SK-N-DZ (cell line): ENCODE measurements at places on chromosomes 2 and 18.

GRCh38 chr2:148930046-148930775 is 55.2 kb downstream of the KIF5C start:
- no peak for DNase-seq

GRCh38 chr2:31236433-31237205 is 2.7 kb downstream of the EHD3 start:
- no peak for DNase-seq

DNA sequence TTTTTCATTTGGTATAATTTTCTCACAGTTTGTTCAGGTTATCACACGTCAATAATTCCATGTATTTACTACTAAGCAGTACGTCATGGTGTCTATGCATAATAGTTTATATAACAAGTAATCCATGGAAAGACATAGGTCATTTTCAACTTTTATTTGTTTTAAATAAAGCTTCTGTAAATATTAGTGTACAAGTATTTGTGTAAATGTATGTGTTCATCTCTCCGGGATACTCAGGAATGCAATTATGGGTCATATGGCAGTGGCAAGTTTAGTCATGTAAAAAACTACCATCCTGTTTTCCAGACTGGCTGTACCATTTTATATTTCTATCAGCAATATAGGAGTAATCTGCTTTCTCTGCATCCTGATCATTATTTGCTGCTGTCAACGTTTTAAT is 231.1 kb upstream of the ZNF804A start:
- no peak for DNase-seq

DNA sequence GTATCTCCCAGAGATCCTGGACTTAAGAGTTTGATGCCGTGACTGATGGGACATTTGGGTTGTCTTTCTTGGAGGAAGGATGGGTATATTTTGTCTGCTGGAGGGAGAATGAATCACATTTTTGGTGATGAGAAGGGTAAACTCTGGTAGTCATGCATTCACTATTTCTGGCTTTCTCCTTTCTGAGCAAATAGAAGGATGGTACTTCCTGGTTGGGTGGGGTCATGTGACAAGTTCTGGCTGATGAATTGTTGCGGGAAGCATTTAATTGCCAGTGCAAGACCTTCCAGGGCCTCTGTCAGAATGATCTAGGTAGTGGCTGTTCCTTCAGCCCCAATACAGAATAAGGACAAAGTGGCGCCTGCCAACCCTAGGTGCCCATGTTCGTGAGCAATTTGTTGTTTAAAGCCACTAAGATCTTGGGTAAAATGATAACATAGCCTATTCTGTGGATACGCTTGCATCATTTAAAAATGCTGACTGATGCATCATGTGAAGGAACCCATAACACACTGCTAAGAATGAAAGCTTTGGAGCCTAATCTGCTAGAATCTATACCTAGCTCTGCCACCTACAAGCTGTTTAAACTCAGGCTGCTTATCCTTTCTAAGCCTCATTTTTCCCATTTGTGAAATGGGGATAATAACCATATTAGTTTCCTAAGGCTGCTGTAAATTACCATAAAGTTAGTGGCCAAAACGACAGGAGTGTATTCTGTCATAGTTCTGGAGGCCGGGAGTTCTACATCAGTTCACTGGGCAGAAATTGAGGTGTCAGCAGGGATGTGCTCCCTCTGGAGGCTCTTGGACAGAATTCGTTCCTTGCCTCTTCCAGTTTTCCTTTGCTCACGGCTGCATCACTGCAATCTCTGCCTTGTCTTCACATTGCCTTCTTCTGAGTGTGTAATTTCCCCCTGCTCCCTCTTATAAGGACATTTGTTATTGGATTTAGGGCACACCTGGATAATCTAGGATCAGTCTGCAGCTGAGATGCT is 281.3 kb downstream of the AGPS start:
- peak; percentile 13 for DNase-seq

DNA sequence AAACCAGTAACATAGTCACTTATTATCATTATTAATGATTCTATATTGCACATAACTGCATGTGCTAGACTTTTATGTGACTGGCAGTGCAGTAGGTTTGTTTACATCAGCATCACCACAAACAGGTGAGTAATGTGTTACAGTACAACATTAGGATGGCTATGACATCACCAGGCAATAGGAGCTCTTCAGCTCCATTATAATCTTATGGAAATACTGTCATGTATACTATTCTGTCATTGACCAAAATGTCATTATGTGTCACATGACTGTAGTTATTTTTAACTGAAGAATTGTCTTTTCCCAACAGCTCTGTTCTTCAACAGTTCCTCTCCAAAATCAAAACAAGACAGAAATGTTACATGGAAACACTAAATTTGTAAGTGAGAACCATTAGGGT is 96.3 kb downstream of the C18orf54 start:
- DNase-seq, result no peak

DNA sequence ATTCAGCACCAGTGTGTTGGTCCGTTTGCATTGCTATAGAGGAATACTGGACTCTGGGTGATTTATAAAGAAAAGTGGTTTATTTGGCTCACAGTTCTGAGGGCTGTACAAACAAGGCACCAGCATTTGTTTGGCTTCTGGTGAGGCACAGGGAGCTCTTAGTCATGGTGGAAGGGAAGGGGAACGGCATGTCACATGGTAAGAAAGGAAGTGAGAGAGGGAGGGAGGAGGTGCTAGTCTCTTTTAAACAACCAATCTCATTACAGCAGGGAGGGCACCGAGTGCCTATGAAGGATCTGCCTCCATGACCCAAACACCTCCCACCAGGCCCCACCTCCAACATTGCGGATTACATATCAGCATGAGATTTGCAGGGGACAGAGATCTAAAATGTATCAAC is 143.9 kb upstream of the DLX2 start:
- DNase-seq, result no peak

DNA sequence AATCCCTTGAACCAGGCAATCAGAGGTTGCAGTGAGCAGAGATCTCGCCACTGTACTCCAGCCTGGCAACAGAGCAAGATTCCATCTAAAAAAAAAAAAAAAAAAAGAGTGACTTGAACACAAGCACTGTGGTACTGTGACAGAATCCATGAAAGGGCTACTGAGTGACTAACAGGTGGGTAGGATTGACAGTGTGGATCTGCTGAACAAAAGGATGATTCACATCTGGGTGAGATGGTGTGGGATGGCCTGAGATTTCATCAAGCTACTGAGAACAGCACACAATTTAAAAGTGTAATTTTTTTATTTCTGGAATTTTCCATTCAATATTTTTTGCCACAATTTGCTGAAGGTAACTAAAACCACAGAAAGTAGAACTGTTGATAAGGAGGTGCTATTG is 13.3 kb upstream of the SP3 start:
- DNase-seq, result no peak

GRCh38 chr2:161217597-161218185 is 57.5 kb downstream of the TANK start:
- DNase-seq, result no peak

DNA sequence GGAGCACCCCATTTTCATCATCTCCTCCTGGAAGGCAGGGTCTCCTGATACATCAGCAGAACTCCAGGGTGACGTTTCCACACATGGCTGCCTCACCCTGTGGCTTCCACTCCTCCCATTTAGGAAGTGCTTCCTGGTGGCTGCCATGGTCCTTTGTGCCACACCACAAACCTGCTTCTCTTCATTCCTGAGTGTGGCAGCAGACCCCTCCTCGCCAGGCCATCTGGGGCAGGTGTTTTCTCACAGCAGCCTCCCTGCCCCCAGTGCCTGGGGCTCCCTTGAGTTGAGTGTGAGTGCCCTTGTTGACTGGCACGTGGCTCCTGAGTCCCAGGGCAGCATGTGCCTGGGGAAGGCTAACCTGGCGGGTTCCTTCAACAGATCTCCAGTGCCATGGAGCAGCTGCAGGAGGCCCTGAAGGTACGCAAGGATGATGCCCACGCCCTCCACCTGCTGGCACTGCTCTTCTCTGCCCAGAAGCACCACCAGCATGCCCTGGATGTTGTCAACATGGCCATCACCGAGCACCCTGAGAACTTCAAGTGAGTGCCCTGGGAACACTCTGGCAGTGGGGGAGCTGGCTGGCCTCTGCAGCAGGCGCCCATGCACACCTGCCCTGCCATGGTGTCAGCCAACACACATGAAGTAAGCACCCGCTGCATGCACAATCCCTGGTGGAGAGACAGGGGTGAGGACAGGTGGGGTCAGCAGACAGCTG is 113.4 kb upstream of the MCFD2 start:
- DNase-seq, result no peak

- DNase-seq, result no peak
These were observed 270.5 kb upstream of the MEIS1 start for GRCh38 chr2:66164470-66164869.

- no peak for DNase-seq
These were observed 44.2 kb upstream of the ITSN2 start for GRCh38 chr2:24404491-24404921.

GRCh38 chr2:227674485-227674884 is 7.9 kb downstream of the SCYGR5 start:
- no peak for DNase-seq

- no peak for DNase-seq
These were observed 429.9 kb downstream of the ARHGAP15 start for GRCh38 chr2:143559147-143559546.

GRCh38 chr2:176613323-176613987 is 344.2 kb downstream of the MTX2 start:
- no peak for DNase-seq

GRCh38 chr2:31980674-31981356 is 30.0 kb downstream of the MEMO1 start:
- no peak for DNase-seq

DNA sequence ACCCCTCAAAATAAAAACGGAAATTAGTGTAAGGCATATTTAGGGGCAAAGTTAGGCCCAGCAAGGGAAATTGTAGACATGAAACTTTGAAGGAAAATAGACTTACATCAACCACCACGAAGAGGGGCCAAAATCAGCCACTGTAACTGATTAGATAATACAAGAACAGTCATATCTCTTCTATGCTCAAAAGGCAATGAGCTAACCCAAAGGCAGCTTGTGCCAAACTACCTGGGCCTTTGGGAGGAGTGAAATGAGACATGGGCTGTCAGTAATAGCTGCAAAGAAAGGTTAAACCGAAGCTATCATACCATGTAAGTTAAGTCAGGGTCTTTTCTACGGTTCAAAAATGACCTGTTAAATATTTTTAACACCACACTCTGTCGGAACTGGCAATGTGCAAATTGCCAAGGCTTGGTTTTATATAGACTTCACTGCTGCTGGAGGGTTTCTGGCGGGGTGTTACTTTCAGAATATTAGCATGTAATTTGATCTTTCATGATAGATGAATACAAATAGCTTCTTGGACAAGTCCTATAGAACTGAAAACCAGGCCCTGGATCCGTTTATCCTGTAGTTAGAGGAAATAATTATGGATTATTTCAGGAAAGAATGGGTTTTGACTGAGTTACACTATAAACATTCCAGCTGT is 69.6 kb downstream of the ACVR1 start:
- no peak for DNase-seq

DNA sequence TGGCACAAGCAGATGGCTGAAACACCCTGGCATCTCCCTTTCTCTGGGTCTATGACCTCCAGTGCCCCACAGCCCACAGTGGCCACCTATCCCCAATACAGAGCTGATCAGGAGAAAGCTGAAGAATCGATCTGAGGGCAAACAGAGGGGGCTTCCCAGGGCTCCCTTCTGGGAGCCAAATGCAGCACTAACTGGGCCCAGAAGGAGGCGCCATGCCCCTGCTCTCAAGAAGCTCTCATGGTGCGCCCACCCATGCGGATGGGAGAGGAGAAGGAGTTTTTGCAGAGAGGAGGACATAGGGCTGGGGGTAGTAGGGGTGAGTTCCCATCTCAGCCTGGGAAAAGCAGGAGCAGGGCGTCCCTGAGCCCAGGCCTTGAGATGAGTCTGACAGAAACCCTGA is 787.3 kb upstream of the RAB6C start:
- no peak for DNase-seq

DNA sequence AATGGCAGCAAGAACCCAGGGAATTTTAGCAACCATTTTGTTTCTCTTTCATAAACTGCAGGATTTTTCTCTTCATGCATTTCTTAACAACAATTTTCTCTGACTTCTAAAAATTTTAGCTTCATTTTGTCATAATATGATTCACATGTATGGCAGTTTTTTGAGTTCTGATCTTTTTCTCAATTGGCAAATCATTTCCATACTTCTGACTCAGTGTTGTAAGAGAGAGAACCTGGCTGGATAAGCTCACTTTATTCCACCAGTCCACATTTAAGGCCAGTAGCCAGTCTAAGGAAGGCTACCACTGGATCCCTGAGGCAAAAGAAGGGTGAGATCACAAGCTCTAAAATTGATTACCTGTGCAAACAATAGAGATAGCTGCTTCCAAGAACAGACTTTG is 42.8 kb upstream of the COL3A1 start:
- no peak for DNase-seq
